Left ventricle myocardium inferior (tissue), 1 donor: ENCODE measurements at places on chromosomes 6 and 20. TPM values are rescaled to one million over a fixed set of nuclear protein-coding genes. Genes with fewer than 3 reads are reported as not detected.

SLC22A16 gene
- total RNA-seq, result not detected

BPI gene
- total RNA-seq, result not detected

ROS1 gene
- total RNA-seq, result 0.08 TPM

- no peak for DNase-seq
- no peak overlapping the region for H3K4me3 ChIP-seq
- no peak overlapping the region for H3K27ac ChIP-seq
- no peaks in the 10 kb centered on the region for H3K4me1 ChIP-seq
These were observed 2.2 kb upstream of the FUT9 start for GRCh38 chr6:96013531-96013930.

DNA sequence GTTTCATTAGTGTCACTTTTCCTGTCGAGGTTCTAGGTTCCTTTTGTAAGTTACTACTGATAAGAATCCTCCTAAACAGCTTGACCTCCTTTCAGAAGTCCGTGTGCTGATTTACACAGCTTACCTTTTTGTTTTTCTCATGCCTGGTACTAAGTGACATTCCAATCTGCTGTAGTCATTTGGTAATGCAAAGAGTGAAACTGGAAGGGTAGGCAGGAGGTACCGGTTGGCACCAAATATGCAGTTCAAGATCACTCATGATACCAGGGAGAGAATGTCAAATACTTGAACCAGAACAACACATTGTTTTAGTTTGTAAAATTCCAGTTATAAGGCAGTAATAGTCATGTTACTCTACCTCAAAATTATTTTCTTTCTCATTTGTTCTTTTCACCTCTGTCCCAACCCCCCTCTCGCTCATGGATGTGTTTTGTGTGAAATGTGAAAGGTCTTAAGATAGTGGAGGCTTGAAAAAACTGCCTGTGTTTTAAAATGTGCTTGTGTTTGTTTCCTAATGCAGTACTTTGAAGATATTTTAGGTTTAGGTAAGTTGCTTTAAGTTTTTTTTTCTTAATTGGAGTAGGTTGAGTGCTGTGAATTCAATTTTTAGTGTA lies 23.2 kb downstream of the AFDN start:
- peaks cover 60% of the 10 kb centered on the region for H3K4me1 ChIP-seq
- H3K27ac ChIP-seq, result no peak overlapping the region

DEFB116 gene
- not detected for total RNA-seq
